Endothelial cell (in vitro differentiated cells): ENCODE measurements at places on chromosomes 1 and 21. TPM values are rescaled to one million over a fixed set of nuclear protein-coding genes. Genes with fewer than 3 reads are reported as not detected.

DNA sequence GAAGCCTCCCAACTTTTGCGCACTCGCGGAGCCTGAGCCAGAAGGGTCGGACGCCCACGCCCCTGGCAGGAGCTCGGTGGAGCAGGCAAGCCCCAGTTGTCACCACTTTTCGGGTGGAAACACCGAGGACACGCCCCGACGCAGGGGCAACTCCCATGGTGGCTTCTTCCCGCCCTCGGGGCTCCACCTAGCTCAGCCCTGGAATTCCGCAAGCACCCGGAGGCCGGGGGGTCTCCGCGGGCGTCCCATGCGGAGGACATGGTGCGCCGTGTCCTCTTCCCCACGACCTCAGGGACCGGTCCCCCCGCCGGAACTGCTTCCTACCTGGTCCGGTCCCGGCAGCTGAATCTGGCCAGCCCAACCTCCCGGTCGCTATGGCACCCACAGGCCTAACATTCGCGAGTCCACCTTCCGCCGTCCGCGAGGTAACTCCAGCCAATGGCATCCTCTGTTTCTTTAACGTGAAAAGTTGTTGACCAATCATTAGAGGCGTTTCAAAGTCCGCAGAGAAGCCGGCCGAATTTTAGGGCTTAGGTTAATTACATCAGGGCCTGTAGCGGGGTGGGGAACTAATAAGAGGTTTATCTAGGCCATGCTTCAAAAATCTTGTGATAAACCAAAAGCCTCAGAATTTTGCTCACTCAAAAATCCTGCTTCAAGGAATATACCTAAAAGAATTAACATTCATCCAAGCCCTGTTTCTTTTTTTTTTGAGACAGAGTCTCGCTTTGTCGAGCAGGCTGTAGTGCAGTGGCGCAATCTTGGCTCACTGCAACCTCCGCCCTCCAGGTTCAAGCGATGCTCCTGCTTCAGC, at the start of gene STPG1:
Gene STPG1 (minus strand): TSS at position 433 of the 814 bp plus-strand sequence. CDS start 12,394 bp downstream, outside the sequence.
- H3K4me1 ChIP-seq: peaks cover 13% of the 10 kb centered on the region
- peak within 1 kb of the TSS; percentile 93 for H3K4me3 ChIP-seq
- no peaks in the 10 kb centered on the region for H3K36me3 ChIP-seq
- H3K27ac ChIP-seq: peak within 1 kb of the TSS; percentile 78

- no peak overlapping the region for H3K27ac ChIP-seq
- peaks cover 2% of the 10 kb centered on the region for H3K4me1 ChIP-seq
- H3K27me3 ChIP-seq: peaks cover under 1% of the 10 kb centered on the region
- H3K4me3 ChIP-seq: no peak overlapping the region
- DNase-seq: no peak
Observed at GRCh38 chr1:236417336-236417735, 23.2 kb downstream of the EDARADD start.

DNA sequence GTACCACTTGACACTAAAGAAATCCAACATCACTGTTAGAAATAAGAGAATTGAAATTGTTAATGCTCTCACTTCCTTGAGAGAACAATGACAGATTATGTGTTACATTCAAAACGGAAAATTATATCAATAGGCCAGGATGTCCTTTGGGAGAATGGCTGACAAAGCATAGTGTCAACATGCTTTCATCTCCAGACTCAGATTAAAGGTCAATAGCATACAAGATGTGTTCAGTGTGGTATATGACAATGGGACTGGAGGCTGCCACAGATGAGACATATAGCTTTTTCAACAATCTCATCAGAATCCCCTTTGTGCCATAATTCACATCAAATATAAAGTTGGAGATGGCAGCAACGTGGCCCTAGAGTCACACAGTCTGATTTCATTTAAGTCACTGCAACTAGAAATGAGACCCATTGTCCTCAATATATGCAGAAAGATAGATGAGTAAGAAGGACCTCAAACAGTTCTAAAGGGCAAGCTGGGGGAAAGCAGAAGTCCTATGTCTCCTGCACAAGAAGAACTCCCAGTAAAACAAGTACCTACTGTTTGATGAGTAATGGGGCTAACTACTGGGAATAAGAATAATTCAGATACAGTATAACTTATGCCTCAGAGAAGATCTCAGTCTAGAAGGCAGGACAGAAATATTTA, 327.9 kb downstream of the TTLL7 start:
- H3K4me3 ChIP-seq: no peak overlapping the region
- DNase-seq: no peak
- H3K27ac ChIP-seq: no peak overlapping the region
- no peaks in the 10 kb centered on the region for H3K4me1 ChIP-seq
- peaks cover 2% of the 10 kb centered on the region for H3K27me3 ChIP-seq

DNA sequence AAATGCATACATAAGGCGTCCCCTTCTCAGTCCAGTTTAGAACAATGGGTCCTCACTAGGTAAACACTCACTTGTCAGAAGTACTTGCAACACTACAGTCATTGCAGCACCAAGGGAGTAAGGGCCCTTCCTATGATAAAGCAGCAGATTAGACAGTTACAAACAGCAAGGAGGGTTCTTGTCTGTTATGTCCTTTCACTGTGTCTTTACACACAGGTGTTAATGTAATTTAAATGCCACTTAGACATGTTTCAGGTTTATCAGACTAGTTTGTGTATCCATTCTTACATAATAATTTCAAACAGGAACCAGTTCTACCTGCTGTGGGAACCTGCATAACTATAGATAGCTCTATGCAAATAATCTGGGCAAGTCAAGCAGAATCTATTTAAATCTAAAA, 105.6 kb upstream of the USH2A start:
- H3K4me1 ChIP-seq: peaks cover 11% of the 10 kb centered on the region
- no peak overlapping the region for H3K27ac ChIP-seq
- H3K4me3 ChIP-seq: no peak overlapping the region

The CLDN17 gene
- total RNA-seq: not detected

The FAM43B gene
- 1.7 TPM for total RNA-seq

The CAMK1G gene
- not detected for total RNA-seq

The NR1I3 gene
- total RNA-seq: not detected
